ENCODE measurements at places on chromosomes 13 and 19. TPM values are rescaled to one million over a fixed set of nuclear protein-coding genes. Genes with fewer than 3 reads are reported as not detected.

The LGALS14 gene
- total RNA-seq, result 2.5 TPM

The PSG2 gene
- total RNA-seq, result not detected

The PRRG2 gene
- 0.85 TPM for total RNA-seq

- no peaks in the 10 kb centered on the region for H3K27me3 ChIP-seq
- no peak overlapping the region for H3K4me3 ChIP-seq
- H3K4me1 ChIP-seq, result no peaks in the 10 kb centered on the region
- no peaks in the 10 kb centered on the region for H3K36me3 ChIP-seq
- no peak overlapping the region for H3K27ac ChIP-seq
- no peak for DNase-seq
Measured at GRCh38 chr13:68009546-68009945, 779.4 kb upstream of the PCDH9 start.

DNA sequence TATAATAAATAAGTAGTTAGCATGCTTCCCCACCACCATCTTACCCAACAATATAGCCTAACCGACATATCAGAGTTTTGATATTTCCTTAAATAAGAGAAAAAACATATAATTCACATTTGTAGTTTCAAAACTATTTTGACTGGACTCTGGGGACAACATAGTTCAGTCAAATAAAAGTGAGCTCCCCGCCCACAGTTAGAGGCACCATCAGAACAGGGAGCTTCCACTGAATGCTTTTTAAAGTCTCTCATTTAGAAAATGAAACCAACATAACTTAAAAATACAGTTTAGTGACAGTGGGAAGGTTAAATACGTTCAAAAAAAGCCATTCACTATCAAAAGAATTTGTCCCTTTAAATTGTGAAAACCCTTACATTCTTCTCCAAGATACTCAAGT lies 92.8 kb downstream of the EPSTI1 start:
- no peak overlapping the region for H3K27ac ChIP-seq
- DNase-seq, result peak; percentile 18
- no peak overlapping the region for H3K4me3 ChIP-seq
- peaks cover 5% of the 10 kb centered on the region for H3K4me1 ChIP-seq

DNA sequence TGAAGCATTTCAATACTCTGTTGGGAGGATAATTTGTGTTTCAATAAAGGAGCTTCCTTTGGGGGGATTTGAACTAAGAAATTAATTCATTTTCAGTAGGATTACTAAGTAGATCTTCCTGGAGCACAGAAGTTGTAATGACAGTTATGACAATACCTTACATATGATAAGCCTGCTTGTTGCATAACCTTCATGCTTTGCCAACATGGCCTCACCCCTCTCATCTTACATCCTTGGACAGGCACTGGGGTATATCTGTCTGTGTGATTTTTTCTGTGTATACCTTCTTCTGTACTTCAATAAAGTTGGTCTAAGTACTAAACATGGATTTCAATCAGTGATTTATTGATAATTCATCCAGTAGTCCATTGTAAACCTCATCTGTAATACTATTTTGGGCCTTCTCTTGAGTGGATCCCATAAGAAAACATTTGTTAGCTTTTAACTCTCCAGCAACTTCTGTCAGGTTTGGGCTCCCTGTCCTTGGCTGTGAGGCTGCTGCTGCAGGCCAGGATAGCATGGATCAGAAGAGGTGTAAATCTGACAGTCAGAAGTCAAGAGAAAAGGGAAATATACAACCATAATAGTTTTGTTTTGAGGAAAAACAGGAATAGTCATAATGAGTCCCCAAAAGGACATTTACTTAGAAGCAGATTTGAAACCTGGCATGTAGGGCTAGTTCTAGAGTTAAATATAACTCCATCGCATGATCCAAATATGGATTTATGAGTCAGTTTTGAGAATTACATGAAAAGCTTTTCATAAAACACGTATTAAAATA lies 422.2 kb downstream of the KLF5 start:
- H3K27ac ChIP-seq, result no peak overlapping the region
- no peaks in the 10 kb centered on the region for H3K4me1 ChIP-seq
- H3K27me3 ChIP-seq, result no peaks in the 10 kb centered on the region
- DNase-seq, result no peak
- no peak overlapping the region for H3K4me3 ChIP-seq
- no peaks in the 10 kb centered on the region for H3K36me3 ChIP-seq

DNA sequence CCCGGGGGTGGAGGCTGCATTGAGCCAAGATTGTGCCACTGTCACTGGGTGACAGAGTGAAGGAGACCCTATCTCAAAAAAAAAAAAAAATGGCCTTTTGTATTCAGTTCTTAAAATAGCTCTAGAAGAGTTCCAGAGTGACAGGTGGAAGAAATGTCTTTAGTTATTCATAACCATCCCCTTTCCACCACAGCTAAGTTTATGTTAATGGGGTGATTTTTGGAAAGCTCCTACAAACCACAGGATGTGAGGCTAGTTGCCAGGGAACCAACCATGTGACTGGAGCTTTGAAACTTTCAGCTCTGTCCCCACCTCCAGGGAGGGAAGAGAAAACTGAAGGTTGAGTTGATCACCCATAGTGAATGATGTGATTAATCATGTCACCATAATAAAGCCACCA lies 6.9 kb downstream of the ZNF490 start:
- DNase-seq, result peak; percentile 77
- H3K27me3 ChIP-seq, result no peaks in the 10 kb centered on the region
- H3K27ac ChIP-seq, result peak overlapping the region; percentile 65
- H3K36me3 ChIP-seq, result peaks cover 11% of the 10 kb centered on the region
- H3K4me3 ChIP-seq, result no peak overlapping the region

DNA sequence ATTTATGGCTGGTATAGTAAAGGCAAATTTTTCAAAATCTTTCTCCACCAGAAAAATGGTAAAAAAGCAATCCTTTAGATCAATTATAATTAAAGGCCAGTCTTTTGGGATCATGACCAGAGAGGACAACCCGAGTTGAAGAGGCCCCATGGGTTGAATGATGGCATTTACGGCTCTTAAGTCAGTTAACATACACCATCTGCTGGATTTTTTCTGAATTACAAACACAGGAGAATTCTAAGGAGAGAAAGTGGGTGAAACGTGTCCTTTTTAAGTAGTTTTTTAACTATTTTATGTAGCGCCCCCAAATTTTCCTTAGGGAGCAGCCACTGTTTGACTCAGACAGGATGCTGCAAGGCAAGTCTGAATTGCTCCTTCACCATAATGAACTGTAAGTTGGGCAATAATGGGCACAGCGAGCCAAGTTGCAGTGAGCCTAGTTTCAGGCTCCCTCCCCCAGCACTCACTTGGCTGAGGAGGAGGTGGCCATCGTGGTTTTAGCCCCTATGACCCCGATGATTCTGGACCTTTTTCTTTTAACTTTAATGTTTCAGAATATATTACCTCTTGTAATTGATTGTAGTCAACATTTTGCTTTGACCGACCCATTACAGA lies 13.6 kb upstream of the ZNF611 start:
- peaks cover 3% of the 10 kb centered on the region for H3K4me1 ChIP-seq
- DNase-seq, result no peak
- H3K27ac ChIP-seq, result no peak overlapping the region
- no peak overlapping the region for H3K4me3 ChIP-seq
- no peaks in the 10 kb centered on the region for H3K36me3 ChIP-seq

GRCh38 chr13:20814224-20814910 lies 40.6 kb upstream of the EEF1AKMT1 start:
- DNase-seq, result no peak
- no peak overlapping the region for H3K4me3 ChIP-seq
- no peaks in the 10 kb centered on the region for H3K4me1 ChIP-seq
- peaks cover 9% of the 10 kb centered on the region for H3K36me3 ChIP-seq
- H3K27me3 ChIP-seq, result no peaks in the 10 kb centered on the region

DNA sequence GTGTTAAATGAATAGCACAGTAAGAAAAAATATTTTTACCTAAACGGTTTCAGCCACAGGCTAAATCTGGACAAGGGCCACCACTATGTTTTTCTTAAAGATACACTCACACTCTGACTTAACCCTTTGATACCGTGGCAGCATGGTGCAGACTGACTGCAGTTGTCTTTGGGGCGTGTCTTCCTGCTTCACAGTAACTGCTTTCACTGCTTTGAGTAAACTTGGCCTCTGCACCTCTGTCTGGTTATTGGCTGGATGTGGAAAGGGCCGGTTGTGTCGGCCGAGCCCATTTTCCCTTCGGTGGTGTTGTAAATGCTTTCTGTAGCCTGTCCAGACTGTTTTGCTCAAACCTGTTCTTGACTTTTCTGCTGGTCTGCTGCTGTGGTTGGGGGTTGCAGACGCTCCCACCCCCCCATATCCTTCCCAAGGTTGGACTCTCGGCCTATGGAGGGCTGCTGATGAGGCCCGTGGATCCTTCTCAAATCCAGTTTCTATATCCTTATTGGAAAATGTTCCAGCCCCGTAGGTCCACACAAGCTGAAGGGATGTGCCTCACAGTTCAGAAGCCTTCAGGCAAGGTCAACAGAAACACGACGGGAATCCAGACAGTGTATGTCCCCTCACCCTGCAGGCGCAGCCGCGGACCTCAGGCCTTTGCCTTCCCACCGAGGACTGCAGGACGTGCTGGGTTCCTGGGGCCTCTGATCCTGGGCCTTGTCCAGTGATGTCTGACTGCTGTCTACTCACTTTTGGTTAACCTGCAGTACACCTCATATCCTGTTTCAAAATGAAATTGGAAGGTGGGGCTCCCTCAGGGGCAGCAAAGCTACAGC lies 90.2 kb upstream of the RNF113B start:
- H3K4me1 ChIP-seq, result no peaks in the 10 kb centered on the region
- H3K27me3 ChIP-seq, result no peaks in the 10 kb centered on the region
- DNase-seq, result no peak
- no peak overlapping the region for H3K27ac ChIP-seq
- H3K4me3 ChIP-seq, result no peak overlapping the region

DNA sequence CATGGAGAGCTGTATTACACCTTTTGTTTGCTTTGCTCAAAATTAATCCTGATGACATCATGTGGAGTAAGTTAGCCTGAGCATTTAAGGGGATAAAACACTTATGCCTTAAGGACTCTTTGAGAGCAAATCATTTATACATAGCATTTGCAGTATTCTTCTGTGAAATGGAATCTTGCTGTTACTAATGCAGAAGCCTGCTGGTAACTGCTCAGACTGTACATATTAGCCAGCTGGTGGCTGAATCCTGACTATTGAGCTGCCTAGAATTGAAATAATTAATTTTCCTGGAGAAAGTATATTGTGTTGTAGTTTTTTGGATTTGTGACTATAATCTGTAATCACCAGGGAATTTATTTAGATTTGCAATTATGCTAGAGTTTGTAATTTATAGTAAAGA lies 363.2 kb downstream of the GPC6 start:
- no peaks in the 10 kb centered on the region for H3K36me3 ChIP-seq
- H3K4me3 ChIP-seq, result no peak overlapping the region
- no peaks in the 10 kb centered on the region for H3K4me1 ChIP-seq
- no peak overlapping the region for H3K27ac ChIP-seq
- H3K27me3 ChIP-seq, result no peaks in the 10 kb centered on the region

DNA sequence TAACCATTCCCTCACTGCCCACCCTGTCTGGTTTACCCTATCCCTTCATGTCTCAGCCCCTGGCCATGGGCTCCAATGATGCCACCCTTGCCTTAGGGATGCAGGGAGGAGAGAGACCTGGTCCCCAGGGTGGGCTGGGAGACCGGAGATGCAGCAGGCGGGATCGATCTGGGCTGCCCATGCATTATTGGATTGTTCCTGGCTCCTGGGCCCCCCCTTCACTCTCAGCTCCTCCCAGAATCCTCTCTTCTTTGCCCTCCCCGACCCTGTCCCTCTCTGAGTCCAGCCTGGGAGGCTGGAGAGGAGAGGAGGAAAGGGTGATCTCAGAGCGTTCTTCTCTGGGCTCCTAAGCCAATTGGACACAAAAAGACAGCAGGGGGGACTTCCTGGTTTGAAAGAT lies 5.8 kb downstream of the KASH5 start:
- no peaks in the 10 kb centered on the region for H3K36me3 ChIP-seq
- H3K27ac ChIP-seq, result no peak overlapping the region
- H3K4me3 ChIP-seq, result no peak overlapping the region
- H3K4me1 ChIP-seq, result peaks cover 19% of the 10 kb centered on the region
- peaks cover 2% of the 10 kb centered on the region for H3K27me3 ChIP-seq
- no peak for DNase-seq

DNA sequence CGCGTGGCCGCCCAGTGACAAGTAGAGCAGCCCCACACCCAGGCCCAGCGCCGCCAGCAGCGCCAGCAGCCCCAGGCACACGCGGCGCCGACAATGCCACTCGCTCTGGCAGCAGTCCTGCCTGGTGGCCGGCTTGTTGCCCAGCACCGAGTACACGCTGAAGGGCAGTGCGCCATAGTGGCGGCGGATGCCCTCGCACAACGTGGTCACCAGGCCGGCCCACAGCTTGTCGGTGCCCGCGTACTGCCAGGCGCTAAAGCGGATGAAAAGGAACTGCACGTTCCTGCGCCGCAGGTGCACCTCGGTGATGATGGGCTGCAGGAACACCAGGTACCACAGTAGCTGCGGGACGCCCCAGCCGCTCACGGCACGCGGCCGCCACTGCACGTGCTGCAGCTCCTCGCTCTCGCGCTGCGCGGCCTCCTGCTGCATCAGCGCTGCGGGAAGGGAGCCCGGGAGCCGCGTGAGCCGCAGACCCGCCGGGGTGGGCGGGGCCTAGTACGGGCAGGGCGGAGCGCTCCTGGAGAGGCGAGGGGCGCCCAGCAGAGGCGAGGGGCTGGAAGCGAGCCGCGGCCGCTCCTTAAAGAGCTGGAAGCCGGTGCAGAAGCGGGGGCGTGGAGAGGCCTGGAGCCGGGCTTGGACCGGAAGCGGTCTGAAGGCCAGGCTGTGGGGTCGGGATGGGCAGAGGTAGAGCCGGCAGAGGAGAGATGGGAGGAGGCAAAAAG lies 7.3 kb downstream of the NKPD1 start:
- H3K36me3 ChIP-seq, result peaks cover 4% of the 10 kb centered on the region
- peaks cover 13% of the 10 kb centered on the region for H3K27me3 ChIP-seq
- DNase-seq, result peak; percentile 47
- peaks cover 20% of the 10 kb centered on the region for H3K4me1 ChIP-seq
- H3K4me3 ChIP-seq, result peak overlapping the region; percentile 60

DNA sequence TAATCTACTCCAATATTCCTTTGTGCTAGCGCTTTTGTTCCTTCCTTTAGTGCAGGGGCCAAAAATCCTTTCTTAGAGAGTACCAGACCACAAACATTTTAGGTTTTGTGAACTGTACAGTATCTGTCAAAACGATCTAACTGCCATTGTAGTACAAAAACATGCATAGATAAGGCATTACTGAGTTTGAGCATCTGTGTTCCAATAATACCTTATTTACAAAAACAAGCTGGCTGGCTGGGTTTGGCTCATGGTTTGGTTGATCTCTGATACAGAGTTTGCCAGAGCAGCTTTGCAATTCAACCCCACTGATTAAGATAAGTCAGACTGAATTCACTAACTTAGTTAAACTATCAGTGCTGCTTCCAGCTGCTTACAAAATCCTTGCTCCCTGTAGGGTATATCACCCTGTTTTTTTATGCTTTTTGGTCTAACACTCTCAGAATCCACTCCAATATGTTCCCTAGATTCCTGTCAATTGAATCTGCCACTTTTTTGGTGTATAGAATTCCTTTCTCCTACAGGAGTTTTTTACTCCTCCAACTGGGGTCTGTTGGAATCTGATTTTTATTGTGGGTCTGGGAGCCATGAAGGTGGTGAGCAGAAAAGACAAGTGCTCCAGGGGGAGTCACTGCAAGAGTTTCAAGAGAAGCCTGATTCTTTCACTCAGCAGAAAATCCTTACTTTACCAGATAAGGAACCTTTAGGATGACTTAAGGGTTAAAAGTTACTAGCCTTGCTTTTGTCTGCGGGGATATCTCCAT lies 1399.4 kb downstream of the EFNB2 start:
- H3K36me3 ChIP-seq, result no peaks in the 10 kb centered on the region
- H3K4me3 ChIP-seq, result no peak overlapping the region
- peaks cover 18% of the 10 kb centered on the region for H3K4me1 ChIP-seq
- H3K27ac ChIP-seq, result no peak overlapping the region
- DNase-seq, result no peak

- H3K4me3 ChIP-seq, result no peak overlapping the region
- no peak overlapping the region for H3K27ac ChIP-seq
- DNase-seq, result no peak
- H3K36me3 ChIP-seq, result no peaks in the 10 kb centered on the region
- H3K4me1 ChIP-seq, result no peaks in the 10 kb centered on the region
Measured at GRCh38 chr13:78341032-78341431, 262.3 kb downstream of the POU4F1 start.
